ENCODE measurements at places on chromosomes 12 and 14.

- DNase-seq: no peak
Measured at GRCh38 chr12:126349383-126349782, 1284.1 kb downstream of the AACS start.

- DNase-seq: no peak
Measured at GRCh38 chr12:3087758-3088650, 10.8 kb downstream of the TSPAN9 start.

- peak; percentile 52 for DNase-seq
Measured at GRCh38 chr12:94244165-94245133, 96.1 kb downstream of the PLXNC1 start.

- DNase-seq: peak; percentile 86
Measured at GRCh38 chr12:4118017-4118510, 155.5 kb upstream of the CCND2 start.

DNA sequence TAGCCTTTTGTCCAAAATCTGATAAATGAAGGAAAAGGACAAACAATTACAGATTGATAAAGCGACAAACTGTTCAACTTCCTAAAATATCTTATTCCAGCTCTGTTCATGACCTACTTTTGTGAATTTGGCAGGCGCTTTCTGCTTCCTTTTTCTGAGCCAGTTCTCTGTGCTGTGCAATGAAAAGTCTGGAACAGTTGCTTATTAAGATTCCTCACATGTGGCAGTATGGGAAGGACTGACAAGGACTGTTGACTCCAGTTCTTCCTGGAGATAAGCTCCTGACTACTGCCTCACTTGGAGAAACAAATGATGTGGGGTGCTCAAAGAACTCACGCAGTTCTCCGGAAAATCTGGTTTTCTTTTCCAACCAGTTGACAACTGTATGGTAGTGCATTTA is 58.3 kb upstream of the ANP32D start:
- no peak for DNase-seq

Data from GM12864 (cell line).